ENCODE measurements at places on chromosomes 3 and 15.

GRCh38 chr3:171986757-171987518 lies 52.4 kb upstream of the FNDC3B start:
- no peak for DNase-seq

DNA sequence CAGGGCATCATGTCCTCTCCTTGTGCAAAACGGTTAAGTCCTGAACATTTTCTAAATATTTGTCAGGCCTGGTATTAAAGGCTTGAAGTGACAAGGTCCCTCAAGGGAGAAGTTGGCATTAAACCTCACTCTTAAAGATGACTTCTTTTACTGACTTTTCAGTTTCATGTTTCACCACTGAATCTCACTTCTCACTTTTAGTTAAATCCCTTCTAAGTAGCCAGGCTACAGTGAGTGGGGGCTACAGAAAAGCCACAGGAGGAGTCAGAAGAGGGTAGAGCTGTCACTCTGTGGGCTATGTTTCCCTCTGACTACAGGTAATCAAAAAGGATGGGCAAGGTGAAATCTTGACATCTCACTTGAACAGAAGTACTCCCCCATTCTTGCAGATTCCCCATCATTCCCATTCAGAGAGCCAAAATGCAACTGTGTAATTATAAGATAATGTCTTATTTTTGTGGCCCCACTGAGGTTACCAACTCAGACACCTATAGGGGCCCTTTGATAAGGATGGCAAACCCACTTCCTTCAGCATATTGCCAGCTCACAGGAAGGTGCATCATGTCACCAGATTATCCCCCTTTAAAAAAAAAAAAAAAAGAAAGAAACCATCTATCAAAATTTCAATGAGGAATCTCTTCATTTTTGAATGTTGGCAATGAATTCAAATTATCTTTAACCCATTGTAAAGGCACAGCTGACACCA lies 790.1 kb upstream of the CFAP20DC start:
- no peak for DNase-seq

- DNase-seq, result no peak
Measured at GRCh38 chr3:111809186-111809585, 49.9 kb upstream of the PHLDB2 start.

DNA sequence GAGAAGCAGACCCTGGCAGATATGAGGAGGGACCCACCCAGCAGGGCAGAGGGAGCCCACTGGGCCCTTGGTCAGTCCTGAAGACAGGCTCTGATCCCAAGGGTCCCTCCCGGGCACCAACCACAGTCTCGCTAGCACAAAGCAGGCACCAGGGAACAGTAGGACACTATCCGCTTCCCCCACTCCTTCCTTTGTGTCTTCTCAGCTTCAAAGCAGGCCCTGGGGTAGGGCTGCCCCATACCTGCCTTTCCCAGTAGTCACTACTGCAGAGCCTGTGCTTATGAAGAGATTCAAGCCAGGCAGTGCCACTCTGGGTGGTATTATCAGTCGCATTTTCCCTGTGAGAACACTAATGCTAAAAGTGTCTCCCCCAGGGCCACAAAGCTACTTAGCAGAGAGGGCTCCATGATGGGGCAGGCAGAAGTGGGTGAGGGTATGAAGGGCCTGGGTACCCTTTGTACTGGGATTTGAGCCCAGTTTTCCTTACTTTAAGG lies 32.7 kb downstream of the SRPRB start:
- DNase-seq, result no peak

DNA sequence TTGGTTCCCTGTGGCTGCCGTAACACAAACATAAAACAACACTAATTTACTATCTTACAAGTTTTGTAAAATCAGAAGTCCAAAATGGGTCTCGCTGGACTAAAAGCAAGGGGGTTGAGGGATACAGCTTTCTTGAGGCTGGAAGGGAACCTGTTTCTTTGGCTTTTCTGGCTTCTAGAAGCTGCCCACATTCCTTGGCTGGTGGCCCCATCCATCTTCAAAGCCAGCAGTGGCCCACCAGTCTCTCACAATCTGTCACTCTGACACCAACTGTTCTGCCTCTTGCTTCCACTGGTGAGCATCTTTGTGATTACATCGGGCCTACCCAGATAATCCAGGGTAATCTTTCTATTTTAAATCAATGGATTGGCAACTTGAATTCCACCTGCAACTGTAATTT lies 1.1 kb upstream of the ANPEP start:
- DNase-seq, result no peak

Data from CD4-positive, alpha-beta T cell treated with Interferon alpha-2 for 1 hour (primary cell).